ENCODE measurements at places on chromosomes 11 and 22.

- no peak for DNase-seq
These were observed 71.4 kb upstream of the B3GNT6 start for GRCh38 chr11:76962583-76963416.

GRCh38 chr22:30813936-30814335 lies 119.3 kb downstream of the OSBP2 start:
- DNase-seq, result no peak

DNA sequence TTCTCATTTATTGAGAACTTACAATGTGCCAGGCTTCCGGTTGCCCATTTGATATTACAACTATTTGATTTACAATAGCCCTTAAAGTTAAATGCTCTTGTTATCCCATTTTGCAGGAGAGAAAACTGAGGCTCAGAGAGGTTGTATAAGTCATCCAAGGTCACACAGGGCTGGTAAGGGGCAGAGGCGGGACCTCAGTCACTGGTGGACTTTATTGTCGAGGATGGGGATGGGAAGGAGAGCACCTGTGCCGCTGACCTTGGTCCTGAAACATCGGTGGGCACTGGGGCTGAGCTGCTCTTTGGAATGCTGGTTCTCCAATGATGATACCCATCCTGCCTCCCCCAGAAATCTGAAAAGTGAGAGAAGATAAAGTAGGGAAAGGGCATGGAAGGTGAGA lies 265.4 kb downstream of the MIAT start:
- no peak for DNase-seq

DNA sequence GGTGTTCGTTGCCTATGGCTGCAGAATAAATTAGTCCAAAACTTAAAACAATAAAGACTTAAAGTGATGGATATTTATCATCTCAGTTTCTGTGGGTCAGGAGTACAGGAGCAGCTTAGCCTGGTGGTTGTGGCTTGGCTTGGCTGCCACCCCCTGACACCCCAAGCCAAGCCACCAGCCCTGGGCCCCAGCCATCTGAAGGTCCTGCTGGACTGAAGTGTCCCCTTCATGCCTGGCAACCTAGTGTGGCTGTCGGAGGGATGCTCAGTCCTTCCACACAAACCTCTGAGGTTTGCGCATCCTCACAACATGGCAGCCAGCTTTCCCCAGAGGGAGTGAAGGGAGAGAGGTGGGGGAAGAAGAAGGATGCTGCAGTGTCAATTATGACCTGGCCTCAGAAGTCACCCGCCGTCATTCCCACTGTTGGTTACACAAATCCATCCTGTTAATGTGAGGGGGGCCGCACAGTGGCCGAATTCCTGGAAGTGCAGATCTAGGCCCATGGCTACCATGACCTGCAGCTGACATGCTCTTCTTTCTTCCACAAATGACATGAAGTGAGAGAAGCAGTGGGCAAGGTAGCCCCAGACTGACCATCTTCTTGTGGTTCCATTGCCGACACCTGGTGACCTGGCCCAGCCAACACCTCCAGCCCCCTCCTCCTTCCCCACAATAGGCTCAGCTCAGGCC lies 31.1 kb downstream of the IGF2 start:
- no peak for DNase-seq

DNA sequence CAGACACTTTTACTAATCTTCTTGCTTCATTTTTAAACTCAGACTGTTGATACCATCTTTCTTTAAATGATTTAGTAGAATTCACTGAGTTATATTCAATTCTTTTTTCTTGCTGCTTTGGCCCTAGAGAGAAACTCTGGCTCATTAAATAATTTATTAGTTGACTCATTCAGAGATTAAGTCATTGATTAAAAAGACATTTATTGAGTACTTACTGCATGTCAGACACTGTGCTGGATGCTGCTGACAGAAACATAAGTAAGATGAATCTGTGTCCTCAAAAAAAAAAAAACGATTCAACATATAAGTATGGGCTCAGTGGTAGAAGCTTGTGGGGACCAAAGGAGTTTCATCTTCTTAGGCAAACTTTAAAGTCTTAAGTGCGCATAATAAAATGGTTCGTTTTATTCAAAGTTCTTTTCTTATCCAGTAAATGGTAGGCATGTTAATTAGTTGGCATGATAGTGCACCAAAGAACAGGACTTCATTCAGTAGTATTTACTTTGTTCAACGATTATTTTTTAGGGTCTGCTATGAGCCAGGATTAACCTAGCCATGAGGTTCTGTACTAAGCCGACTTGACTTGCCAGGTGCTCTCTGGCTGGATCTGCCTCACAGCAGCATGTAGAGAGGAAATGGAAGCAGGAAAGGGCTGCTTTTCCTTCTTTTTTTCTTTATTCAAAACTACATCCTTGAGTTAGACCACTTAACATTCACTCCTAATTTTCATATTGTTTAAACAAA lies 281.0 kb upstream of the CTSC start:
- DNase-seq, result no peak

- no peak for DNase-seq
These were observed 67.7 kb downstream of the DCDC1 start for GRCh38 chr11:31301549-31302510.

DNA sequence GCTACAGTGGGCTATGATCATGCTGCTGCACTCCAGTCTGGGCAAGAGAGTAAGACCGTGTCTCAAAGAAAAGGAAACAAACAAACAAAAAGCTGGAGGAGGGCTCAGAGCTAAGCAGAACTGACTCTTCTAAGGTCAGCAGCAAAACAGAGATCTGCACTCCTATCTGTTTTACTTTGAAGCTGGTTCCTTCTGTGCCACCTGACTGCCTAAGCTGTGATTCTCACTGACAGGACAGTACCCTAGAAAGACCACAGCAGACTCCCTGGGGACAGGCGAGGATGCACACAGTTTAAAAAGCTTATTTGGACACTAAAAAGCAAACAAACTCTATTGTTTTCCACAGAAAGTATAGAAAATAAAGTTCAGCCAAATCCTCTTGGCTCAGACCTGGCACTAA lies 30.5 kb downstream of the NEFH start:
- DNase-seq, result no peak

GRCh38 chr11:111387363-111387762 lies 8.3 kb upstream of the POU2AF1 start:
- DNase-seq, result no peak

All from hematopoietic multipotent progenitor cell treated with erythropoietin and hydrocortisone succinate and interleukin-3 and kit ligand, for 17 days (in vitro differentiated cells).